ENCODE measurements at places on chromosomes 12 and 14.

- DNase-seq, result no peak
Measured at GRCh38 chr14:75054421-75054820, 3.2 kb upstream of the MLH3 start.

- DNase-seq, result no peak
Measured at GRCh38 chr12:95177201-95177768, 40.0 kb downstream of the FGD6 start.

GRCh38 chr14:98167705-98168104, 1104.3 kb downstream of the BCL11B start:
- no peak for DNase-seq

GRCh38 chr14:88791252-88791621, 1.5 kb downstream of the EML5 start:
- DNase-seq, result no peak

DNA sequence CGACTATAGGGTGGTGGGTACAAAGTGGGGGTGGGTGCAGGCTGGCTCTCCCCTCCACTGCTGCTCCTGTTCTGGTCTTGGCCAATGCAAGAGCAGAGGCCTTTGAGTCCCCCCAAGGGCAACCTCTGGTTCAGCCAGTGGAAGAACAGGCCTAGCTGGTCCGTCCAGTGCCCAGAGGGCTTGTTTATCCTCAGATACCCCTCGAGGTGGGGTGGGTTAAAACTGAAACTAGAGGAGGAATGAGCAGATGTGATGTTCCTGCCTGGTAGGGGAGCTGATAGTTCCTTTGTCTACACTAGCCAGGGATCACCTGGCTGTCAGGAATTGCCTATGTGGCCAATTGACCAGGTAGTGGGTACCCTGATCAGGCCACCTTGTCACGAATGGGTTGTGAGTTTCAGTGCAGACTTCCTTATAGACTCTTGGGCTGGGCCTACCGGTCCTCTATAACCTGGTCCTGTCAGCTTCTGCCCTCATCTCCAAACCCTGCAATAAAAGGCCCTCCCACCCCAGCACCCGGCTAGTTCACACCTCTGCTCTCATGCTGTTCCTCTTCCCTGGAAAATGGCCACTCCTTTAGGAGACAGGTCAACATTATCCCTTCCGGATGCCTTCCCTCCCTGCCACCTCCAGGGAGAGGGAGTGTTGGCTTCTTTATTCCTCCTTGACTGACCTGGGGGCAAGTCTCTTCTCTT, 10.7 kb upstream of the HSP90AA1 start:
- no peak for DNase-seq

GRCh38 chr14:66709291-66709690, 201.3 kb downstream of the GPHN start:
- no peak for DNase-seq

GRCh38 chr12:94706250-94706661, 55.9 kb upstream of the TMCC3 start:
- DNase-seq, result no peak

- DNase-seq, result no peak
Measured at GRCh38 chr12:78795934-78796445, 68.6 kb upstream of the SYT1 start.

DNA sequence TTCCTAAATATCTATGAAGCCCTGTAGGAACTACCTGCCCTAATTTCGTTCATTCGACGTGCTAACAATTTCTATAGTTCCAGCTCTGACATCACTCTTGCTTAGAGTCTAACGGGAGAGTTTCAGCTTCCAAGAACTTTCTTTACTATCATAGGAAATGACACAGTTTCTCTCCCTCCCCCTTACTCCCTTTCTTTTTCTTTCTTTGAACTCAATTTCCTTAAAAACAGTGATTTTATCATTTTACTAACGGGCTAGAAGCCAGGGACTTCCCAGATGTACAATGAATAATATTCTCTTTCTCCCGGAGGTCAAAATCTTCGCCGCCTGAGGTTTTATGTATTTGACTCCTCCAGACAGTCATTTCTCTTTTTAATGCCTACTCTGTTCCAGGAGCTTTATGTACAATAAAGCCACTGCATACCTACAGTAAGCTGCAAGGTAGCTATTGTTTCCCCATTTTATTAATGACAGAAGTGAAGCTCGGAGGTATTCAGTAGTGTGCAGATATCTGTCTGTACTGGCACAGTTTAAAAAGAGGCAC, 15.7 kb downstream of the SMCO2 start:
- DNase-seq, result no peak

DNA sequence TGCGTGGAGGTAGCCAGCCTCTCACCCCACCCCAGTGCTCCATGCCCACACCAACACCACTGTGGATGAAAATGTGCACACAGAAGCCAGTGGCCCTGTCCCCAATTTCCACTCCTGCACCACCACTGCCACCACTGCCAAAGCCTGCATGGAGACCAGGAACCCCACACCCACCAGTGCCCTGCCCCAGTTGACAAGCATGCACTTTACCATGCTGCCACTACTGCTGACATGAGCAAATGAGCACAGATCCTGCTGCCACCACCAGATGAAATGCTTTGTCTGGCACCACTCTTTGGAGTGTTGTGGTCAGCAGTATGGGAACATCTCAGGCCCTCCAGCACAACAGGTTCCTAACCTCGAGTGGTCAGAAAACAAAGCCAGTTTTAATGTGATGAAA, 104.1 kb downstream of the ATXN7L3B start:
- DNase-seq, result no peak

GRCh38 chr12:121154793-121155375, 22.2 kb downstream of the P2RX7 start:
- DNase-seq, result no peak

DNA sequence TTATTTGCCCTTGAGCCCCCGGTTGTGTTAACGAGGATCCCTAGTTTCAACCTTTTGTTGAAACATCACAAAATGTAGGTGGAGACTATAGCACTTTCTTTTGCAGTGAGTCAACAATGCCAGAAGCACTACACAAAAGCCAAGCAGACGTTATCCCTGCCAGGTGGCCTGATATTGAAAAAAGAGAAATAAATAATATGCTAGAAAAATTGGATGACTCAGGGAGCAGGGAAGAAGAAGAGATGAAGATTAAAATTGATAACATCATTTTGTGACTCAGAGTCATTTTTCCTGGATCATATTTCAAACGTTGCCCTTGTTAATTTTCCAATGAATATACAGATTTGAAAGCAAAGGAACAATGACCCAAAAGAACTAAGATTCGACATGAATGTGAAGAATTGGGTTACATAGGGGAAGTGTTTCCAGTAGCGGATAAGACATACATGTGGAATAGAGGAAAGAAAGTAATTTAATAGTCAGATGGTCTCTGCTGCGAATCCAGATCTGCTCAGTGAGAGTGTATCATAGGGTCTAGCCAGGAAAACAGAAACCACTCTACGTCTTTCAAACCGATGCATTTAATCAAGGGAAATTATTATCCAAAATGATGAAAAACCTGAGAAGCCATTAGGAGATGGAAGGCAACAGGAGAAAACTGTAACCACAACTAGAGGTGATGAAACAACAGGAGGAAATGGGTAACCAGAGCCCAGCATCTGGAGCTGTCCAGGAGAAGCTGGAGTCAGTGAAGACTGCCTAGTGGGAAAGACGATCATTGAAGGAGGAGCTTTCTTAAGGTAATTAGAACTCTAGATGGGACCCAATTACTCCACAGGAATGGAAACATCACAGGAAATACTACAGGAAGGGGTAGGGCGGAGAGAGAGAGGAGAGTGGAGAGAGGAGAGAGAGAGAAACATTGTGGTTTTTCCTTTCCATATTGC, 57.9 kb downstream of the RERG start:
- peak; percentile 59 for DNase-seq

DNA sequence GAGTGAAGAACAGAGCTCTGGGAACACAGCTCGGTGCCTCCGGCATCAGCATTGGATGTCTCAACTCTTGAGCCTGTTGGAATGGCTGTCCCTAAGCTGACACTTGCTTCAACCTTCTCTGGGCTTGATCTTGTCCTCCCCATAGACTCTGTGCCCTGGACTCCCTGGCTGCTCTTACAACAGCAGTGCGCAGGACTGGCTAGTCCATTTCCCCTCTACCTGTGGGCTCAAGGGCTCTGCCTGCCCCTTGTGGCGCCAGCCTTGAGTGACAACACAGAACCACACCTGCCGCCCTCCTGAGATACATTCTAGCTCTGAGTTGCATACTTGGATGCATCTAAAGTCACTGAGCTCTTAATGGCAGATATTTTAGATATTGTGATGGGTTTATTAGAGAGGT, 6.2 kb downstream of the CRADD start:
- DNase-seq, result no peak

GRCh38 chr12:106417926-106418910, 60.7 kb downstream of the POLR3B start:
- peak; percentile 27 for DNase-seq

- DNase-seq, result no peak
Measured at GRCh38 chr12:117881517-117881916, 87.3 kb downstream of the KSR2 start.

DNA sequence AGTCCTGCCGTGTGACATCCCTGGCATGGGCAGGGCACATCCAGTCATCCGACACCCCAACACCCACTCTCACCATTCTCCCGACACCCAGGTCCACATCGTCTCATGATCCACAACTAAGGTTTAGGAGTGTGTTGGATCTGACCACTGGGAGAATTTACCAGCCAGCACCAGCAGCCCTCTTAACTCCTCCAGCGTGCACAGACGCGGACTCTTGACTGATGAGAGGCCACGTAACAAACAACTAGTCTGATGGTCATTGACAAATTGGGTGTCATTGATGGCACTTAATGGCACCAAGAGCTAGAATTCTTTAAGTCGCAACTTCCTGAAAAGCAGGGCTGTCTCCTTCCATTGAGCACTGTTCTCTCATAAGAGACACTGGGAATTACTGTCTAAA, 203.0 kb upstream of the SFSWAP start:
- no peak for DNase-seq

GRCh38 chr14:100748944-100749343, 22.3 kb downstream of the DLK1 start:
- DNase-seq, result no peak

GRCh38 chr12:91316907-91317269, 134.3 kb upstream of the DCN start:
- DNase-seq, result no peak

DNA sequence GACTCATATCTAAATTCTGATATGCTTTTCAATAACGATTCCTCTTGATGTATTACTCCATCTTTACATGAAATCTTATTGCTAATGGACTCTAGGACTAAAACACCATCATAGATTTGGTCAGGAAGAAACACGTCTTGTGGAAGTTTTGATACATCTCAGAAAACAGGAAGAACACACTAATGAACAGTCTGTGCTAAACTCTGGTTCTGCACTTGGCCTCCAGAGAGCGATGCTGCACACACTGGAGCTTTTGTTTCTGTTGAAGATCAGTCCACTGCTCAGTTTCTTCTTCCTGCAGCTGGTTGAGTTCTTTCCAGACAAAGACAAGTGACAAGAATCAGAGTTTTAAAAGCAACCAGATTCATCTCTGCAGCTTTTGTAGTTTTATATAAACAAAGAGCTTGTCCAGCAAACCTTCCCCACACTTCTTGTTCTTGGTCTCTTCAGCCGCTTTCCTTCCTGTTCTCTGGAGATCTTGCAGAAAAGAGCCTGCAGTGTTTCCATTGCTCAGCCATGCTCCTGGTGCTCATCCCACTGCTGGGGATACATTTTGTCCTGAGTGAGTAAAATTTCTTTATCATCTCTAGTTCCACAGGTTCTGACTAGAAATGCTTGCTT, 229.1 kb upstream of the OR4E1 start:
- no peak for DNase-seq

DNA sequence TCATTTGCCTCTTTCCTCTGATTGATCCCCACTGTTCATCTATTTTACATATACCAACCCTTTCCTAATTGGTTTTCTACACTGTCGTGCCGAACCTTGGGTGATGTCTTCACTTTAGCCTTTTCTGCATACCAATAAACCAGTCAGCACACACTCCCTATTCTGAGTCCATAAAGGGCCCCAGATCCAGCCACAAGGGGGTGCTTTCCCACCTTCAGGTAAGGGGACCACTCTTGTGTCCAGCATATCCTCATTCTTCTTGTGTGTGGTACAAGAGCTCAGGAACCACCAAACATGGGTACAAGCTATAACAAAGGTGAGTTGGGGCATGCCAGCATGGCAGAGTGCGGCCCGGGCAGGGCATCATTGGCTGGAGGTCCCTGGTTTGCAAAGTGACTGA, 859.8 kb downstream of the FSCB start:
- no peak for DNase-seq

GRCh38 chr14:43166163-43166562, 1340.9 kb downstream of the FSCB start:
- DNase-seq, result no peak

GRCh38 chr14:56952766-56953473, 142.6 kb upstream of the OTX2 start:
- DNase-seq, result no peak

DNA sequence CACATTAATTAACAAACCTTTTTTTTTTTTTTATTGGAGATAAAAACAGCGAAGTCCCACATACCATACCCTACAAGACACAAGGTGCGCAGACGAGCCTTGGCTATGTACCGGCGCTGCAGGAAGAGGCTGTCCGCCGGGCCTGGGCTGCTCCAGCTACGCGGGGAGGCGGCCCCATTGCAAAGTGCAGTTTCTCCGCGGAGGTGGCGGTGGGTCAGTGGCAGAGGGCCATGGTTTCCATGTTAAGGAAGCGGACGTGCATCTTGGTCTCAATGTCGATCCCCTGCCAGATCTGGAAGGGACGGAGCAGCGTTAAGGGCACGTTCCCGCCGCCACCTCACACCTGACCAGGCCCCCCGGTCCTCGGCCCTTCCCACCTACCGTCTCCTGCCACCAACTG, 60.3 kb downstream of the TESC start:
- DNase-seq, result no peak

DNA sequence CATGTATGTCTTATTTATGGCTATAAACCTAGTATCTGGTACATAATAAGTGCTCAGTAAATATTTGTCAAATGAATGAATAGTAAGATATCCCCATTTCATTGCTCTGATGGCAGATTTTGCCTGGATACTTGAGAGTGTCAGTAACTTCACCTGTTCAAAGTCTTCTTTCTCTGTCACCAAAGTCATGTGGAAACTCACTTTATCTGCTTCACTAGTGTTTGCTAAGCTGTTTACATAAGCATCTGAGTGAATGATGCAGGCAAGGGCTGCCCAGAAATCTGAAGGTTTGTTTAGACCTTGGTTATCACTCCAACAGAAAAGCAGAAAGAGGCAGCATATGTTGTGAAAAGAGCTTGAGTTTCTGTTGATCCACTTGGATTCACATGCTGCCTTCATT, 4.3 kb downstream of the OR4E1 start:
- no peak for DNase-seq

Measured in adrenal gland (tissue), 19 donors.